ENCODE measurements at places on chromosomes 7 and 10. TPM values are rescaled to one million over a fixed set of nuclear protein-coding genes. Genes with fewer than 3 reads are reported as not detected.

NRCAM gene
- 1.0 TPM for total RNA-seq

LIPK gene
- total RNA-seq: not detected

PHF14 gene
- 40.3 TPM for total RNA-seq

AKR1C8 gene
- total RNA-seq: not detected

TMEM176A gene
- total RNA-seq: not detected

GRCh38 chr10:101270763-101271162, 41.5 kb upstream of the LBX1 start:
- no peak overlapping the region for H3K27ac ChIP-seq
- H3K4me1 ChIP-seq: peaks cover 2% of the 10 kb centered on the region
- peaks cover 21% of the 10 kb centered on the region for H3K27me3 ChIP-seq
- no peak overlapping the region for H3K4me3 ChIP-seq
- no peak for DNase-seq
- H3K36me3 ChIP-seq: no peaks in the 10 kb centered on the region

DNA sequence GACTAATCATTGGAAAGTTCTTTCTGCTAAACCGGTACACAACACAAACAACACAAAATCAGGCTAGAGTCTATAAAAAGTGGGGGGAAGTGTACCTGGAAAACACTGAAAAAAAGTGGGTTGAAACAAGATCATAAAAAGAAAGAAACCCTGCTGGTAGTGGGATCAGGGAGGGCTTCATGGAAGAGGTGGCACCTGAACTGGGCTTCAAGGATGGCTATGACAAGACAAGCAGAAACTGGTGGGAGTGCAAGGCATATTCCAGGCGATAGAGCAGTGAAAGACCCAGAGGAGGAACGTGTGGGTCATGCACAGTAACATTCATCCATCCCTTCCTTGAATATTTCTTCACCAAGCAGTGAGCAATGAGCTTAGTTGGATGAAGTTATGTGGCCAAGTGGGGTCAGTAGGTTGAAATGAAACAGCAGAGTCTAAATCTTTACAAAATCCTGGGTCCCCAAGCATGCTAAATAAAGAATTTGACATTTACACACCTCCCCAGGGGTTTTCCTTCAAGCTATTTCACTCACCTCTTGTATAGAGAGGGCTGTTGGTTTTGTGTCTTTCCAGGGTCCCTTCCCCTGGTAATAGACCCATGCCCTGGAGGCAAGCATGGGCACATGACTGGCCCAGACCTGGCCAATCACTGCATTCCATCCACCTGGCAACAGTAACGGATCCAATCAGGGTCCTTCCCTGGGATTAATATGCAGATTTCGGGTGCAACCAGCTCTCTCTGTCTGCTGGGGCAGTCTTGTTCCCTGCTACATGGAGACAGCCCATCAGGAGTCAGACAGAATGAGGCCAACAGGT, 38.2 kb downstream of the SPOCK2 start:
- no peak for DNase-seq
- no peaks in the 10 kb centered on the region for H3K36me3 ChIP-seq

DNA sequence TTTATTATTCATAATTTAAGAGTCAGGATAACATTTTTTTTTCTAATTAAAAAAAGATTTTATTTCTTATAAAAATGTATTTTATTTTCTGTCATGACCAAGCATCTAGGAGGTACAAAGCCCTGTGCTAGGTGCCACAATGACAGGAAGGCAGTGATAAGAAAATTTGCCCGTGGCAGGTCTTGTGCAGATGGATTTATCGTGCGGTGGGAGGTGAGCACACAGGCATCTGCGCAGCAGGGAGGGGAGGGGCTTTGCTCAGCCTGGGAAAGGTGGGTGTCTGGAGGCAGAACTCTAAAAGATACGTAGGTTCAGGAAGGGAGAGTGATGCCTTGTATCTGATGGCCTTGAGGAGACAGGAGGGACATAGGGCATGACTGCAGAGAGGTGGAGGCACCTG, 115.6 kb downstream of the ABCA13 start:
- DNase-seq: no peak
- H3K27me3 ChIP-seq: peaks cover 26% of the 10 kb centered on the region
- no peaks in the 10 kb centered on the region for H3K4me1 ChIP-seq
- H3K27ac ChIP-seq: no peak overlapping the region
- H3K4me3 ChIP-seq: no peak overlapping the region

- no peaks in the 10 kb centered on the region for H3K27me3 ChIP-seq
- peak overlapping the region; percentile 74 for H3K27ac ChIP-seq
- peak overlapping the region; percentile 6 for H3K4me3 ChIP-seq
- peak; percentile 88 for DNase-seq
These were observed 37.8 kb downstream of the RSU1 start for GRCh38 chr10:16779384-16779915.

DNA sequence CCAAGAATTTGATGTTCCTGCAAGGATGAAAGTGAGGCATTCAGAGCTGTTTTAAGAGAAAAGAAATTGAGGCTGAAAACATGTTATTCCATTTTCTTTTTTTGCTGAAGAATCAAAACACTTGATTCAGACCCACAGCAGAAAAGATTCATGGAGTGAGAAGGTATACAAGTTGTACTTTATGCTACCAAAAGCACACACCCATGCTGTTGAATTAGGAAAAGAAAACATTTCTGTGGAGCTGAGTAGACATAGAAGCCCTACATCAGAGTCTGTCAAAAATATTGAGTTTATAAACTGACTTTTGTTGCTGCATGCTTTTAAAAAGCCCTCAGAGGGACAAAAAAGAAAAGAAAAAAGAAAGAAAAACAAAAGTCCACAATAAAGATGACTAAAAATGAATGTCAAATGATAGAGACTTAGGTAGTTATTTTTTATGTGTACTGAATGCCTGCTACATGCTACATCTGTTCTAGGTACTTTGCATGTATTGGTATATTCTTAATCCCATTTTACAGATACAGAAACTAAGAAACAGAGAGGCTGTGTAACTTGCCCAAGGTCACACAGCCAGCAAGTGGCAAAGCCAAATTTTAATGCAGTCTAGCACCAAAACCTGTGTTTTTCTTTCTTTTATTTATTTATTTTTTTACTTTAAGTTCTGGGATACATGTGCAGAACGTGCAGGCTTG, 71.7 kb upstream of the PALS2 start:
- H3K4me3 ChIP-seq: no peak overlapping the region
- no peaks in the 10 kb centered on the region for H3K4me1 ChIP-seq
- no peaks in the 10 kb centered on the region for H3K36me3 ChIP-seq
- no peak for DNase-seq

DNA sequence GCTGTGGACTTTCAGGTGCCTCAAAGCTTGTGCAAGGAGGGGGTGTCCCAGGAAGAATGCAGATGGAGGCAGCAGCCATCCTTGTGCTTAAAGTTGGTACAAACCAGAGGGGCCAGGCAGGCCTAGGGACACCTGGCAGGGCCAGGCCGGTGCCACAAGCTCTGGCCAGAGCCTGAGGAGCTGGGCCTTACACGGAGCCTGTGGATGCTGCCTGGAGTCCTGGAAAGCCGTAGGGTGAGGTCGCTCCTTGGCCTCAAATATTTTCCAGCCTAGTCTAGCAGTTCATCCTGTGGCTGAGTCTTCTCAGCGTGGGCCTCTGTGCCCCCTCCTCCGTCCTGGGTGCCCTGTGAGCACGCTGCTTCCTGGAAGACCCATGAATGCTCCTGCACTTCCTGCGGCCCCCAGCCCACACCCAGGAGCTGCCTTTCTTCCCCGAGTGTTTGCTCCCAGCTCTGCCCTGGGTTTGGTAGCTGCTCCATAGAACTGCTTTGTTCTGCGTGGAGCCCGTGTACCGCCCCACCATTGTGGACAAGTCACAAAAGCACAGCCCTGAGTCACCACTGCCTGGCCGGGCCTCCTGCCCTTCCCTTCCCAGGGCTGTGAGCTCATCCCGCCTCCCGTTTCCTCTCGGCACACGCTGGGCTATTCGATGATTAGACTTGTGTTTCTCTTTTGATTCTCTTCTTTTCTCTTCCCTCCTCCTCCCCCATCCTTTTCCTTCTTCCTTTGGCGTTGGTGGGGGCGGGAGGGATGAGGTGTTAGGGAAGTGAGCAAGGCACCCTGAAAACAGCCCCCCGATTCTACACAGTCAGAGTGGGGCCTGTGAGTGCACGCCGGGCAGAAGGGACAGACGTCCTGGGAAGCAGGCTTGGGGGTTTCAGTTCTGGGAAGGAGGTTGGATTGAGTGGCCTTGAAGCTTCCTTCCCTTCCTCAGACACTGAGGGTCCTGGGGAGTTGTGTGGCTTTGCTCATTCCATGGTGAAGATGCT, 73.2 kb upstream of the SHH start:
- no peak for DNase-seq
- H3K27me3 ChIP-seq: peaks cover 2% of the 10 kb centered on the region
- H3K27ac ChIP-seq: no peak overlapping the region
- no peak overlapping the region for H3K4me3 ChIP-seq
- H3K4me1 ChIP-seq: no peaks in the 10 kb centered on the region
- H3K36me3 ChIP-seq: no peaks in the 10 kb centered on the region
